Fibroblast of skin of scalp (primary cell): ENCODE measurements at places on chromosomes 12 and 14.

DNA sequence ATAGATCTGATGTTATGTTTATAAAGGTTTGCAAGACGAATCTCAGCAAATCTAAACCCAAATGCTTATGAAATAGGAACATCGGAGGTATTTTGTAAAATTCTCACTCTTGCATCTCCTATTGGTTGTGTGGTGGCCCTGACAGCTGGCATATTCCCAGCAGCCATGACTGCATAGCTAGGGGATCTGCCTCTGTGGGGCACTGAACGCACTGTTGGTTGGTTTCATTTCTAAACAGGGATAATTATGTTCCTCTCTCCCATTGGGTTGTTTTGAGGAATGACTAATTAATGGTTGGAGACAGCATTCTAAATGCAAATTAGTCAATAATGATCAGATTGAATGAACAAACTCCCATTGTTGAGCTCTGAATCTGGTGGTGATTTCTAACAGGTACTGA is 2.7 kb upstream of the BEST3 start:
- no peak for DNase-seq

DNA sequence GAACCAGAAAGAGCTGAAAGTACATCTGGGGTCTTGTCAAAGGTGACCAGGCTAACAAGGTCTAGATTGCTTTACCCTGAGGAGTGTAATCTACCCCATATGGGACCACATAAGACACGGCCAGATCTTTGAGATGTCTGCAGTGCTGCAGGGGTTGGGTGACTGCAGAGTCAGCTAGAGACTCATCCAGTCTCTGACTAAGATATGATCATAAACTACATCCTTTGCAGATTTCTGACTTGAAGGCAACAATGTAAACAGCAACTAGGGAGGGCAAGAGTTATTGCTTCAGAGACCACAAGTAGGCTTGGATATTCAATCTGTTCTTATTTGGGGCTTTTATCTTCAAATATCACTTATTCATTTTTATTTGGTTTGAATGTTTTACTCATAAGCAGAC is 1080.5 kb upstream of the FOXG1 start:
- no peak for DNase-seq

- DNase-seq = no peak
Measured at GRCh38 chr12:65205886-65206285, 36.5 kb downstream of the LEMD3 start.

GRCh38 chr12:110102255-110102654 is 21.9 kb upstream of the IFT81 start:
- peak; percentile 83 for DNase-seq

GRCh38 chr12:27619308-27619707 is 76.9 kb upstream of the REP15 start:
- peak; percentile 93 for DNase-seq

GRCh38 chr12:112473056-112473455 is 54.3 kb downstream of the PTPN11 start:
- no peak for DNase-seq

DNA sequence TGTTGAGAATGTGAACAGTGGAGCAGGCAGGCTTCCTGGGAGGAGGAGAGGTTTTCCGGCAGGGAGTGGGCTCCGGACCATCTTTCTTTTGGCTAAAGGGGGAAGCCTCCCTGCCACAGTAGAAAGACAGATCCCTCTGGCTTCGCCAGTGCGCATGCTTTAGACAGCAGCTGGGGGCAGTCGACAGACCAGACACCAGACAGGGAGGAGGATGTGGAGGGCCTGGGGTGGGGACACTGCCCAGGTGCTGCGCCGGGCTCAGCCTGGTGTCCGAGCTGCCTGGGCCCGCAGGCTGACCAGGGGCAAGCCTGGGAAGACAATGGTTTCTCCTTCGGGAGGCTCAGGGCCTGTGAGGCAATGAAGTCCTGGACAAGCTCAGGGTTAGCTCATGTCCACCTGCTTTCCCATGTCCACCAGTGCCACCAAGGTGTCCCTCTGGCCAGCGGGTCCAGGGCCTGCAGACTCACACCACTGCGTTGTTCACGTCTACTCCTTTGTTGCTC is 67.3 kb downstream of the PRIMA1 start:
- no peak for DNase-seq

DNA sequence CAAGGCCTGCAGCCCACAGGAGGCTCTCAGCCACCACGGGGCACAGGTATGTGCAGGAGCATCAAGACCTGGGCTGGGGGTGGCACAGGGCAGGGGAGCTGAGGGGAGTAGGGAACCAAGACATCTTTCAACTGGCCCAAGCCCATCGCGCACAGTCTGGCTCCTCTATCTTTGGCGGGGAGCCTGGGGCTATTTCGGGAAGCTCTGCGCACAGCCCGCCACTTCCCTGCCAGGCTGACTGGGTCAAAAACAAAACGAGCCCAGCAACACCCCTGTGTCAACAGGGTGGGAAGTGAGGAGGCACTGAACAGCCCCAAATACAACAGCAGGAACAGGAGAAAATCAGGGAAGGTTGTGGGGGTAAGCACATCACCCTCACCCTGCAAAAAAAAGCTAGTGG is 83.9 kb downstream of the ARL6IP4 start:
- no peak for DNase-seq

GRCh38 chr12:131415781-131416180 is 295.1 kb upstream of the SFSWAP start:
- no peak for DNase-seq

DNA sequence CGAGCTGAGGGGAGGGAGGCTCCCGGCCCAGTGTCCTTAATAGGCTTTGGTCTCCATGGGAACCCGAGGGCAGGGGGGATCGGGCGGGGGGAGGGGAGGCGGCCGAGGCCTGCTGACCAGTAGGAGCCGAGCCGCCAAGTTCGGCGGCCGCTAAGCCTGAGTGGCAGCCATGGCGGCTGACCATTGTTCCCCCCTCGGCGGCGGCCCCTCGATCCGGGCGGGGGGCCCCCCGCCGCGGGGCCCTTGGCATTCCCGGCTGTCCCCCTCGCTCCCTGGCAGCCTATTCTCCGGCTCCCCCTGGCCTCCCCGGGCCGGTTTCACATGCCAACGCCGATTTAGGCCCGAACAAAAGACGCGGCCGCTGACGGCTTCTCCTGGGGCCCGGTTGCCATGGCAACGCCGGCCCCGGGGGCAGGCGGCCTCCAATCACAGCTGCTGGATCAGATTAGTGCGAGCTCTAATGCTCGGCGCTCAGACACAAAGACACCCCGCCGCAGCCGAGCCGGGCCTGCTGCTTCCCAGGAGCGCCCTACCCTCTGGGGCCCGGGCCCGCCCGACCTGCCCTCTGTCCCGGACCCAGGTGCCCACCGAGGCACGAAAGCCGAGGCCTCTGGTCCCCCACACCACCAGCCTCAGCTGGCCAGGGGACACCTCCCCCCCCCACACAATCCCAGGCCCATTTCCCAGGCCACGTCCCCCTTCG is 7.3 kb downstream of the MSI1 start:
- peak; percentile 86 for DNase-seq

- DNase-seq = peak; percentile 83
Measured at GRCh38 chr14:63174760-63175191, 29.5 kb upstream of the RHOJ start.

DNA sequence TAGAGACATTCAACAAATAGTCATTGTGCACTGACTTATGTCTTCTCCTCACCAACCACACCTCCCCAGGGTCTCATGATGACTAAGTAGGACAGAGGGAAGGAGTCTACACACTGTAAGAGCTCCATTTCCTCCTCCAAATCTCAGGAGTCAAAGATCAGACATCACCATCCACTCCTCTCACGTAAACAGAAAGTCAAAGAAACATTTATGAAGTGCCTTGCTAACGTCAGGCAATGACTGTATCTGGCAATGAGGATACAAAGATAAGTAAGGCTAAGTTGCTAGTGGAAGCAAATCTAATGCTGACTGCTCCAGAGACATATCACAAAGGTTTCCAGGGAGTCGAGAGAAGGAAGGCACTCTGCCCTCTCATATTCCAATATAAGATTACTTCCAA is 88.9 kb downstream of the SLC2A13 start:
- DNase-seq = peak; percentile 47

- peak; percentile 95 for DNase-seq
Measured at GRCh38 chr12:50221228-50222008, 54.2 kb upstream of the CERS5 start.

- DNase-seq = no peak
Measured at GRCh38 chr12:20237091-20237490, 131.2 kb upstream of the PDE3A start.

GRCh38 chr14:104316723-104317491 is 178.5 kb downstream of the KIF26A start:
- no peak for DNase-seq

GRCh38 chr12:83821967-83822366 is 1090.6 kb downstream of the SLC6A15 start:
- no peak for DNase-seq

DNA sequence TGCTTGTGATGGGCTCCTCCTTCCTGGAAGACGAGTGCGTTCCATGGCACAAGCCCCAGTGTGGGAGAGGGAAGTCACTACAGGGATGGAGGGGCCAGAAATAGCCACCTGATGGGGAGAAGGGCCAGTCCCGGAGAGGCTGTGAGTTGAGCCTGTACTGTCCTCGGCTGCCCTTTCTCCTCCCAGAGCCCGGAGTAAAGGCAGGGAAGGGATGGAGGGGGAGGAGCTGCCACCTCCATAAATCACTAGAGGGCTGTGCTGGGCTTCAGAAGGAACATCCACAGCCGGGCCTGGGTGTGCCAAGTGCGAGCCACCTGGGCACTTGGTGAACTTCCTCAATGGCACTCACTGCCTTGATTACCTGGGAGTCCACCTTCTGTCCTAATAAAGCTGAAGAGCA is 110.1 kb downstream of the RBM19 start:
- DNase-seq = no peak
